Right ventricle myocardium superior (tissue), 1 donor: ENCODE measurements at places on chromosomes 12 and 14. TPM values are rescaled to one million over a fixed set of nuclear protein-coding genes. Genes with fewer than 3 reads are reported as not detected.

DNA sequence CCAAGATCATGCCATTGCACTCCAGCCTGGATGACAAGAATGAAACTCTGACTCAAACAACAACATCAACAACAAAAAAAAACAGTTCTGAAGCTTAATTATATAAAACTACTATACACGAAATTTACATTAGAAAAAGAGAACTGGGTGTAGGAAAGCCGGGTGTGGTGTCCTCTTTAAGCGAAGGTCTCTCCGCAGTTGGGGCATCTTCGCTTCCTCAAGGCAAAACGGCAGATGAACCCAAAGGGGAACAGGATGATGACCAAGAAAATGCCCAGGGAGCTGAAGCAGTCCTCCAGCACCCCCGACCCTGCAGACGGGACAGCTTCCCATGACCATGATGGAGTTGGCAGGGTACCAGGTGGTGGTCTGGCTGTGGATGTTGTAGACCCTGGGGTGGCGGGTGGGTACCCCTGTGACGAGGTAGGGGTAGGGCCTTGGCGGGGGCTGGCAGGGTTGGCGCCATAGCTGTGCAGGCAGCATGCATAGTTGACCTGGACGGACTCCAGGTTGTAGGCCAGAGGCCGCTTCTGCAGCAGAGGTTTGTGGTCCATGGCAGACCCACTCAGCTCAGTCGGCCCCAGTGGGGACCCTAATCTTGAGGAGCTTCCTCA, 18.2 kb upstream of the BCAT1 start:
- DNase-seq: no peak

DNA sequence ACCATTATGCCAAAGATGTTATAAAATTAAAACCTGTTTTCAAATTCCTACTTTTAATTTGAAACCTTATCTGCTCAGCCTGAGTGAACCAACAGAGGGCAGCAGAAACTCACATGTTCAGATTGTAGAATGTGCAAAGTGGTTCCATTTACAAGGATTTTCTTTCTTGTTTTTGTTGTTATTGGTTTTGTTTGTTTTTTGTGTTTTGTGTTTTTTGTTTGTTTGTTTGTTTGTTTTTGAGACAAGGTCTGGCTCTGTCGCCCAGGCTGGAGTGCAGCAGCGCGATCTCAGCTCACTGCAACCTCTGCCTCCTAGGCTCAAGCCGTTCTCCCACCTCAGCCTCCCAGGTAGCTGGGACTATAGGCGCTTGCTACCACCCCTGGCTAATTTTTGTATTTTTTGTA, 22.8 kb upstream of the GARIN2 start:
- DNase-seq: no peak

DNA sequence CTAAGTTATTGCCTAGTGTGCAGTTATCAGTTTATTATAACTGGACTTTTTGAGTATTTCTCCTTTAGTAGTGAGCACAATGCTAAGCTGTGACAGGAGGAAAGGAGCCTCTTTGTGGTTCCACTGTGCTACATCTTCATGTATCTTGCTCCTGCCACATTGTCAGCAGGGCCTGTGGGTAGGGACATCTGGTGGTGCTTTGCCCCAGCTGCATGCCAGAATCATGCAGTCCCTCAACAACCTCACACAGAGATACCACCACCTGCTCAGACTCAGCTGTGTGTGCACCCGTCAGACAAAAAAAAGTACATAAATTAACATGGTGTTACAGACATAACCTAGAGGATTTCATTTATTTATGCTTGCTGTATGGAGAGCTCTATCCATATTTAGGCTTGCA, 51.1 kb downstream of the MIS18BP1 start:
- DNase-seq: no peak

GRCh38 chr12:3594966-3595365, 104.0 kb downstream of the PRMT8 start:
- DNase-seq: no peak

Gene FSCB
- not detected for total RNA-seq

Gene SALL2
- 3.1 TPM for total RNA-seq

Gene TSHR
- not detected for total RNA-seq

Gene BCAT1
- 5.1 TPM for total RNA-seq
